ENCODE measurements at places on chromosomes 5 and 9.

DNA sequence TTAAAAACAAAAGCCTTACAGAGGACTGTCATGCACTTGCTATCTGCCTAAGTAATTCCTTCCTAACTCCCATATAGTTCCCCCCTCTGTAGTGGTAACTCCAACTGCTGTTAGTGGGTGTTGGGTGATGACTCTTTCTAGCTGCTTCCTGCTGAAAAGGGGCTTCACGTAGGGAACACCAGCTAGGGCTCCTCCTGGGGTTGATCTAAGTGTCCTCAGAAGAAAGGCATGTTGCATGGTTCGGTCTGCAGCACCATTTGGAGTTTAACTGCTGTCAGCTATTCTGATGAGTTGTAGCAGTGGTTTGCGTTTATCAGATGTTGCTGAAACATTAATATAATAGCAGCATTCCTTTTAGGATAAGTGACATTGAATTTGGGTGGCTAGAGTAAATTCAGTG is 281.9 kb upstream of the TUSC1 start:
- DNase-seq = no peak

- DNase-seq = no peak
Observed at GRCh38 chr5:116411101-116411571, 163.5 kb downstream of the SEMA6A start.

GRCh38 chr9:98357921-98358535 is 102.6 kb upstream of the TBC1D2 start:
- DNase-seq = peak; percentile 33

DNA sequence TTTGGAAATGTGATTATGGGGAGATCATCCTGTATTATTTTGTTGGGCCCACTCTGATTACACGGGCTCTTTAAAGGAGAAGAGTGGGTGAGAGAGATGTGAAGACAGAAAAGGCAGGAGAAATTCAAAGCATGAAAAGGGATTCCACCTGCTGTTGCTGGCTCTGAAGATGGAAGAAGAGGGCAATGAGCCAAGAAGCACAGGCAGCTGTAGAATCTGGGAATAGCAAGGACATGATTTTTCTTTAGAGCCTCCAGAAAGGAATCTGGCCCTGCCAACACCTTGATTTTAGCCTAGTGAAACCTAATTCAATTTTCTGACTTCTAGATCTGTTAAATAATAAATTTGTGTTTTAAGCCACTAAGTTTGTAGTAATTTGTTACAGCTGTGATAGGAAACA is 11.3 kb downstream of the C9 start:
- no peak for DNase-seq

DNA sequence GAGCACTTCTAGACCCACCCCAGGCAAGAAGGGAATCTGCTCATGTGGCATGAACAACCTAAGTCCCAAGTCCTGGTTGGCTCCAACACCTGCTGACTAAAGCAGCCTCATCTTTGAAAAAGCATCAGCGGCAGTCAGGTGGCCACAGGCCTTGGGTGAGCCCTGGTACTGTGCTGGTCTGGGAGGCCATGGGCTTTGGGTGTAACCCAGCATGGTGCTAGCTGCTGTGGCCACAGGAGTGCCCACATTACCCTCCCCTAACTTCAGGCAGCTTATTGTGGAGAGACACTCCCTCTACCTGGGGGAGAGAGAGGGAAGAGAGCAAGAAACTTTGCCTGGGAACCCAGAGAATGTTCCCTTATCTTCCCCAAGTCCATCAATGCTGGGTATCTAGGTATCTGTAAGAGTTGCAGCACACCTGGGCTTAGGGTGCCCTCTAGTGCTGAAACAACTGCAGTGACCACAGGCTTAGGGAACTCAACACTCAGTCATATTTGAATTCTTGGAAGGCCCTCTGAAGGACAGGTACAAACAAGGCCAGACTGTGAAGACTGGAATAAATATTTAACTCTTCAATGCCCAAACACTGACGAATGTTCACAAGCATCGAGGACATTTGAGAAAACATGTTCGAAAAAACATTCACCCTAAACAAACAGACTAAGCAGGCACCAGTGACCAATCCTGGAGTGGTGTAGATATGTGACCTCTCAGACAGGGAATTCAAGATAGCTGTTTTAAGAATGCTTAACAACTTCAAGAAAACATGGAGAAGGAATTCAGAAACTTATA is 69.9 kb upstream of the OR2K2 start:
- DNase-seq = no peak

DNA sequence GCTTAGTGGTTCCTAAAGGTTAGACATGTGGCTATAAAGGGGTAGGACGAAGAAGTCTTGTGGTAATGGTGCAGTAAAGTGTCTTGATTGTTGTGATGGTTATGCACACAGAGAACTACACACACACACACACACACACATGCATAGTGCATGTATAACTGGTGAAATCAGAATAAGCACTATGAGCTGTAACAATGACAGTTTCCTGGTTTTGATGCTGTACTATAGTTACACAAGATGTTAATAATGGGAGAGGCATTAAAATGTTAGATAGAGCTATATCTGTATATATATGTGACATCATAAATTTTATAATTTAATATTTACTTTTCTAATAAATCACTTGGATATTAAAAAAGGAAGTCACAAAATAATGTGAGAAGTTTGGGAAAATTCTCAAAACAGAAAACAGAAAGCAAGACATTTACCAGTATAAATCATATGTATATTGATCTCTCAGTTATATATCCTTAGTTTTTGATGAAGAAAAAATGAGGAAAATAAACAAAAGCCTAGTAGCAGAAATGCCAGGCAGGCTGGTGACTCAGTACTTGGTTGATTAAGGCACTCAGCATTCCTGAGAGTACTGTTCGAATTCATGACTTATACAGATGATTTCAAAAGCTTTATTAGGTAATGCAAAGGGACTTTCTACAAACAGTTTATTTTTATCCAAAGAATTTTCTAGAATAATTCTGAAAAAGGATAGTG is 350.5 kb upstream of the DAB2 start:
- peak; percentile 79 for DNase-seq

GRCh38 chr5:1235379-1235778 is 10.2 kb downstream of the SLC6A18 start:
- DNase-seq = no peak

DNA sequence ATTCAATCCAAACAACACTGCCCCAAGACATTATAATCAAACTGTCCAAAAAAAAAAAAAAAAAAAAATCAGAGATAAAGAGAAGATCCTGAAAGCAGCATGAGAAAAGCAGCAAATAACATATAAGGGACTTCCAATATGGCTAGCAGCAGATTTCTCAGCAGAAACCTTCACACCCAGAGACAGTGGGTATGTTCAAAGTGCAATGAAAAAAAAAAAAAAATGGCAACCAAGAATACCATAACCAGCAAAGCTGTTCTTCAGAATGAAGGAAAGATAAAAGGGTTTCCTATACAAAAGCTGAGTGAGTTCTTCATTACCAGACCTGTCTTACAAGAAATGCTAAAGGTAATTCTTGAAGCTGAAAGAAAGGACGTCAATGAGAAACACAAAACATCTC is 32.1 kb downstream of the UBTD2 start:
- no peak for DNase-seq

GRCh38 chr9:34884747-34885189 is 73.3 kb upstream of the PHF24 start:
- DNase-seq = no peak

- DNase-seq = no peak
Observed at GRCh38 chr5:169670769-169671525, 33.9 kb downstream of the DOCK2 start.

DNA sequence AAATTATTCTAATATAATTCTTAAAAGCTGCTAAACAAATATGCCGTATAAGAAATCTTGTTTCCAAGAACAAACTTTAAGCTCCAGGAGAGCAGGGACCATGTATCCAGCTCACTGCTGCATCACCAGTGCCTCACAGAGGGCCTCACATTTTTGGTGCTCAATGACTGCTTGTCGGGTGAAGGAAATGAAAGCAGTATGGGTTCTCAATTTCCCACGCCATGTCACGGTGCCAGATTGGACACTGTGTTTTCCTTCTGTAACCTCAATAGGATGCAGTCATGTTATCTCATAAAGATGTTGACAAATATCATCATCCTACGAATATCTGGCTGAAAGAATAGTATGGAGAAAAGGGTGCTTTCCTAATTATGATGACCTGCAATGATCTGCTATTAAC is 64.7 kb downstream of the POU5F2 start:
- DNase-seq = no peak

DNA sequence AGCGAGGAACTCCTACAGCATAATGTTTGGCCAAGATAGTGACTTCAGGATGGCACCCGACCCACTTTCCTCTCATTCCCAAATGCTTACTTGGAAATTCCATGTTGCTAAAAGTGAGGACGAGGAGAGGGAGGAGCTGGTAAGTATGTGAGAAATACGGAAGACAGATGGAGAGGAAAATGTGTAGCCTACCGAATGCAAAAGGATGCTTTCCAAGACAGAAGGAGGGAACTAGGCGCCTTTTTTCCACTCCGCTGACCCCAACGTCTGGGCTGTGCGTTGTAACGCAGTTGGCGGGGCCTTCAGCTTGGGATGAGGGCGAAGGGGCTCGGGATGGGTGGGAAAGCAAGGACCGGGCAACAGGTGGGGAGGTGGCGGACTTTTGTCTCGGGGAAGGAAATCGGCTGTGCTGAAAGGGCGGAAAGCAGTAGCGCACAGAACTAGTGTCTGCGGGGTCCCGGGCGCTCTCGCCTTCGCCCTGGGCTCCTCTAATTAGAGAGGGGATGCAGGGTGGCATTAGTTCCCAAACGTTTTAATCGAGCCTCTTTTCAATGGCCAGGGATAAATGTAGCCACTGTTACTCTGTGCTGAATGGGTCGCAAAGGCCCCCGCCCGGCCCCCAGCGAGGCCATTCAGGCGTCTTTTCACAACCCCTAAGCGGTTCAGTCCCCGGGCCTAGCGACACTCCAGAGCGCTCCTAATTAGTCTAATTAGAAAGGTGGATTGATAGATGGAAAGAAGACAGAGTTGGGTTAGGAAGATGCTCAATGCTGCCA is 12.6 kb downstream of the FOXD1 start:
- DNase-seq = no peak

- no peak for DNase-seq
Observed at GRCh38 chr9:85055506-85056202, 386.1 kb downstream of the NTRK2 start.

DNA sequence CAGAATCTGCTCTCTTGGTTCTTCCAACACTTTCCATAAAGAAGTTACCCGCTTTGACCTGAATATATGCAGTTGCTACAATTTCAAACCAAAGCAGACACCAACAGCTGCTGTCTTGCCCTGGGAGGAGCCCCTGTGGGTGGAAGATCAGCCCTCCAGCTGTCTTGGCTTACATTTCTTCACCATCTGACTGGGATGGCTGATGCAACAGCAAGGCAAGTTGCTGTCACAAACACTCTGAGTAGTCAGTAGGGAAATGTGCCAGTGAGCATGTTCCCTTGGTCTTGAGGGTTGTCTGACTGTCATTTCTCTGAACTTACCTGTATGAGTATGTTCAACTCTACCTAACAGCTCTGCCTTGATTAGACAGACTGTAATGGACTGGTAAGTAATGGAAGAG is 152.9 kb downstream of the SGCD start:
- DNase-seq = peak; percentile 64

GRCh38 chr9:115739096-115739875 is 414.3 kb upstream of the PAPPA start:
- no peak for DNase-seq
